ENCODE measurements at places on chromosomes 4 and X.
A peak's percentile ranks its signal among the peaks of the same experiment; 100 is the strongest.

GRCh38 chrX:115630204-115630603 is 69.2 kb downstream of the PLS3 start:
- no peak for DNase-seq

- DNase-seq = no peak
Observed at GRCh38 chr4:176044589-176044951, 21.1 kb upstream of the WDR17 start.

DNA sequence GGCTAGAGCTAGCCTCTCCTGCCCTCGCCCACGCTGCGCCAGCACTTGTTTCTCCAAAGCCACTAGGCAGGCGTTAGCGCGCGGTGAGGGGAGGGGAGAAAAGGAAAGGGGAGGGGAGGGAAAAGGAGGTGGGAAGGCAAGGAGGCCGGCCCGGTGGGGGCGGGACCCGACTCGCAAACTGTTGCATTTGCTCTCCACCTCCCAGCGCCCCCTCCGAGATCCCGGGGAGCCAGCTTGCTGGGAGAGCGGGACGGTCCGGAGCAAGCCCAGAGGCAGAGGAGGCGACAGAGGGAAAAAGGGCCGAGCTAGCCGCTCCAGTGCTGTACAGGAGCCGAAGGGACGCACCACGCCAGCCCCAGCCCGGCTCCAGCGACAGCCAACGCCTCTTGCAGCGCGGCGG is at the start of gene AR:
AR (plus strand) TSS at position 204 of the 400 bp plus-strand sequence. CDS start 1,126 bp downstream, outside the sequence.
- no peak for DNase-seq

- DNase-seq = no peak
Observed at GRCh38 chrX:153190381-153190780, 11.3 kb downstream of the MAGEA1 start.

DNA sequence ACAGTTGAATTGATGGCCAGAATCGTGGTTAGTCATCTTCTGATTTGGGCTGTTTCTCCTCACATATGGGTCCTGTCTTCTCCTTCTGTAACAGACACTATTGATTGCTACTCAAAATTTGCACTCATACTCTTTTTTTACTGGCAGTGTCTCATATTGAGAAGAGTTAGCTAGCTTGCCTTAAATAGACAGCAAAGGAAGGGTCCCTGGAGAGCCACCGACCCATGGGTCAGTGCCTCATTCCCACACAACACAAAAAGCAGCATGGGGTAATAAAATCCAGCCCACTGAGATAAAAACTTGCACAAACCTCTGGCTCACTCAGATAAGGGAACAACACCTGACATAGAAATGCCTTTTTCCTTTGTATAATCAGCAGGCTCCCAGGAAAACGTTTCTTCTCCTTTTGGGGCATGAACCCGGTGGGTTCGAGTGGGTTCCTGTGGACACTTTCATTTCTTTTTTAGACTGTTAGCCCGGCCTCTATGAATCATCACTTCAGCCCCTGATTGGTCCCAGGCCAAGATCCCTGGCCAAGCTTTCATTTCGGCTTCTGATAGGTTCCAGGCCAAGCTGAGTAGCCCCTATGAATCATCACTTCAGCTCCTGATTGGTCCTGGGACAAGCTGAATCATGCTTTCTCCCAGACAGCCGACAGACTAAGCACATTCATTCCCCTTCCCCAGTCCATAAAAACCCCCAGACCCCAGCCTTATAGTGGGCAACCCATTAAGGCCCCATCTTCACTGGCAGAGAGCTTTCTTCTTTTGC is 408.1 kb downstream of the DCAF12L2 start:
- peak; percentile 5 for DNase-seq

DNA sequence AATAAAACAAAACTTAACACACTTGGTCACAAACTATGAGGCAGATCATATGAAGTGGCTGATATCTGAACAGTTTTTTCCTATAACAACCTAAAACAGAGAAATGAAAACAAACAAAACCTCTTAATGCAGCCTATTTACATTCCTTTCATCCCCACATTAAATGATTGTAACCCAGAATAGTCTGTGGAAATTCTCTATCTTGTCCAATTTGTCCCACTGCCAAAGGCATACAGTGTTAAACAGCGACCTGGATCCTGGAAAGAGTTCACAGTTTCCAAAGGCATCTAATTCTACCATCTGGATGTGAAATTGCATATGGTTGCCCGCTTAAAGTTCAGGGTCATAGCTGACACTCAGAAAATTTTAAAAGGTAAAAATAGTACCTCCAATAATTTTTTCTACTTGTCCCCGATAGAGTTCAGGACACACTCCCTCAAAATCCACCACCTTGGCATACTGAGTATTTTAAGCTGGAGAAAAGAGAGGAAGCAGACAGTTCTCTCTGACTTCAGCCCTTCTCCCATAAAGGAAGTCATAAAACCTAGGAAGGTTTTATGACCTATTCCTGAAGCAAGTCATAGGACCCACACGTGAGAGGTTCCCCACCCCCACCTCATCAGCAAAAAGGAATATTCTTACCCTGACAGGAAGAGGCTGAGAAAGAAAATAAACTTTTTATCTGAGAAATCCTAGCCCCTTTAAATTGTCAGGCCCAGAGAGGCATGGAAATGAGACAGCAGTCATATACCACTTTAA is 270.2 kb downstream of the PAPSS1 start:
- no peak for DNase-seq

DNA sequence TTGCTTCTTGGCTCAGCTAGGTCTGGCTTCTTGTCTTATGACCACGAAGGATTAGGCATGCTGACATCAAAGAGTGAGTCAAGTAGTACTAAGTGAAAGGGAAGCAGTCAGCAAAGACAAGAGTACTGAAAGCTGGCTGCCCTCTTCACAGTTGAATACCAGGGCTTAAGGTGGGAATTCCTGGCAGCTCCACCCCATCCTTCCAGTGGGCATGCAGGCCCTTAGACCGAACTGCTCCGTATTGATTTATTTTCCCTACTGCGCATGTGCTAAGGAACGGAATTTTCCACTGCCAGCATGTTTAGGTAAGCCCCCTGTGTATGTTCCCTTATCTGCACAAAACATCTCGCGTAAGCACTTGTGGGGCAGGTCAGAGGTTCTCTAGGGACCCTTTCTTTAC is 2320.1 kb downstream of the ARAP2 start:
- DNase-seq = no peak

DNA sequence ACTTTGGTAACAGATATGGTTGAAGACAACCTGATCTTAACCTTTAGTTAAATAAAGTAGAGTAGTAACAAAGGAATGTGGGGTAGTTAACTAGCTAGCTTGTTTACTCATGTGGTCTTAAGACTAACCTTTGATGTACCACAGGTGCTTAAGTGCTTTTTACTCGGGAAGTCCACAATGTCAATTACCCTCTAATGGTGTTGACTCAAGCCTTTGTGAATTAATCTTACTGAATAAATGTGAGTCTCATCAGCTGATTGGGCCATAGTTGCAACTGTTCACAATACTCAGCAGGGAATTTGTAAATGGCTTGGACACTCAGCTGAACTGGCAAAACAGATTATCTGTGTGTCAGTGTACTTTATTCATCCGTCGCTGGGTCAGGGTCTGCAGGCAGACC is 119.0 kb upstream of the UGT8 start:
- no peak for DNase-seq

DNA sequence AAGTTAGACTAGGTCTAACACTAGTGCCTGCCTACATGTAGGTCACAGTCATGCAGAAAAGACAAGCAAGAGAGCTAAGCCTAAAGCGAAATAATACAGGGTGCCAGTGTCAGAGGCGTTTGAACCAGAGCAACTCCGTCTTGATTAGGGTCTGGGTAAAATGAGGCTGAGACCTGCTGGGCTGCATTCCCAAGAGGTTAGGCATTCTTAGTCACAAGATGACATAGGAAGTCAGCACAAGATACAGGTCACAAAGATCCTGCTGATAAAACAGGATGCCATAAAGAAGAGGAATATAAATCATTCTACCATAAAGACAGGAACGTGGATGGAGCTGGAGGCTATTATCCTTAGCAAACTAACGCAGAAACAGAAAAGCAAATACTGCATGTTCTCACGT is 120.9 kb downstream of the BEND2 start:
- DNase-seq = no peak

GRCh38 chr4:108425988-108426387 is 194.4 kb upstream of the RPL34 start:
- DNase-seq = no peak

DNA sequence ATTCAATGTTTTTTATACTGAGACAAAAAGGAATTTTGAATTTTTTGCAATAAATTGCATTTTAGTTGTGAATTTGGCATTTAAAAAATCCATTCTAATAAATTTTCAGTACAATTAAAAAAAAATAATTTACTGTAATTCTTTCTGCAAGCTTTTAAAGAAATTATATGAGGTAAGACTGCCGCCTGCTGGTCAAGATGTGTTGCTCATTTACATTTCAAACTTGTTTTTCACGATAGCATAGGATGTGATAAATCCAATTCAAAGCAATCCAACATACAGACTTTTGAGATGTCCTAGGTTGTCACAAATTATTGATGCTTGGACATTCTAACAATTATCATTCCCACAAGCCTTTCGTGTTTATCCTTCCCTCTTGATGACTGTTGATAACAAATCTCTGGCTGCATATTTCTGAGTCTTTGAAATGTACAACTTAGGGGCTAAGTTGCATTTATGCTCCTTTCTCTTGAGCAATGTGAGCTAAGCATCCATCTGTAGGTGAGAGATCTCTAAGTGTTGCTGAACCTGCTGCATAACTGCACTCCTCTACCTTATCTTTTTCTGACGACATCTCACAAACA is 21.7 kb upstream of the MFAP3L start:
- DNase-seq = peak; percentile 2

- peak; percentile 21 for DNase-seq
Observed at GRCh38 chrX:1205681-1206611, 6.5 kb downstream of the CRLF2 start.

GRCh38 chrX:94400488-94400887 is 726.5 kb downstream of the FAM133A start:
- no peak for DNase-seq

GRCh38 chrX:47500554-47500953 is 17.5 kb upstream of the ZNF41 start:
- DNase-seq = no peak

DNA sequence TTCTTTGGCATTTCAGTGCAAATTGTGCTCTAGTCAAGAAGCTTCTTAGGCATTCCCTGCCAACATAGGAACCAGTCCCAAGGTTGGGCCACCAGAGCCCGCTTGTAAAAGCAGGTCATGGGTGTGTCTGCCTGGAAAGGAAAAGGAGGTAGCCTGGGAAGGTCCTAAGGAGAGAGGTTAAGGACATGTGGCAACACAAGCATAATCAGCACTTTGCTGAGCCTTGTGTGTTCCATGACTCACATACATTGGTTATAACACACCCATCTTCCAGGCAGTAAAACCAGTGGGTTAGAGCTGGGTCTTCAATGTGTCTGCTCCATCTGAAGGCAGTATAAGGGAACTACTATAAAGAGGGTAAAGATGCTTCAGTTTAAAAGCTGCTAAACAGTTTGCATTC is 165.0 kb downstream of the FHIP1A start:
- no peak for DNase-seq

DNA sequence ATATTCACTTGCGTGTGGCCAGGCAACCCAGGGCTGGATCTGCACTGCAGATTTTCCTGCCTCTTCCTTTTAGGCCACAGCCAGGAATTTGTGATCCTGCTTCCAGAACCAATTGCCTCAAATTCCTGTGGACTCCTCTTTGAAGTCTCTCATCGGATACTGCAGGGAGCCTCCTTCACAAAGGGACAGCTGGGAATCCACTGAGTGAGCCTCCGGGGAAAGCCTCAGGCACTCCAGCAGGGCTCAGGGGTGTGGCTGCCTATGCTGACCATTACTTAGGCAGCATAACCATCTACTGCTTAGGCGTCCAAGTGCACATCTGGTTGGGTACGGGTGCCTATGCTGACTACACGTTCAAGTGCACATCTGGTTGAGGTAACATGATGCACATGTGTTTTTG is 321.5 kb downstream of the NLGN4X start:
- no peak for DNase-seq

DNA sequence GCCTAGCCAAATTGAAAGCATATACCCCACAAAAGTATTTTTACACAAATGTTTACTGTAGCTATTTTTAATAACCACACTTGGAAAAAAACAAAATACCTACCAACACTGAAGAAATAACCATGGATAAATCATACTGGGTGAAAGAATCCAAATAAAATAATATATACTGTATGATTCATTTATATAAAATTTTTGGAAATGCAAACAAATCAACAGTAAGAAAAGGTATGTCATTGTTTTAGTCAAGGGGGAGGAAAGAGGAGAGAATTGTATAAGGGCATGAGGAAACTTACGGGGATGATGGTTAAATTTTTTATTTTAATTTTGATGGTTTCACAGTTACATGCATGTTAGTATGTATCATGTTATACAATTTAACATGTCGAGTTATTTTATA is 557.8 kb downstream of the TECRL start:
- DNase-seq = no peak

GRCh38 chr4:150231107-150231770 is 153.0 kb downstream of the DCLK2 start:
- DNase-seq = no peak

GRCh38 chr4:161988946-161989345 is 174.9 kb downstream of the FSTL5 start:
- DNase-seq = no peak

DNA sequence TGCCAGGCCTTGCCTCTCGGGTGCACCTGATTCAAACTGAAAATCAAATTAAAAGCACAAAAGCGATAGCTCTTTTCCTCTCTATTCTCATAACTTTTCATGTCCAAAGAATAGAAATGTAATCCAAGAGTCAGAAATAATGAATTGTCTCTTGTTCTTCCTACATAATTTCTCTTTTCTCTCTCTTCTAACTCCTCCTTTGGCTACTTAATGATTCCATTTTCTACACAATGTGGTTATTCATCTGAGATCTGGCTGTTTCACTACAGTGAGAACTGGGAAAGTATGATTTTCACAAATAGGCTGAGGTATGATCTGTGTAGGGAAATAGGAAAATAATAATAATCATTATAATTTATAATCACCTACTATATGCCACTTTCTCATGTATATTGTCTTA is 703.5 kb downstream of the PDHA2 start:
- DNase-seq = no peak

GRCh38 chrX:45751156-45751555 is 550.5 kb upstream of the DIPK2B start:
- no peak for DNase-seq

GRCh38 chr4:122091836-122092405 is 60.2 kb upstream of the BLTP1 start:
- DNase-seq = no peak

DNA sequence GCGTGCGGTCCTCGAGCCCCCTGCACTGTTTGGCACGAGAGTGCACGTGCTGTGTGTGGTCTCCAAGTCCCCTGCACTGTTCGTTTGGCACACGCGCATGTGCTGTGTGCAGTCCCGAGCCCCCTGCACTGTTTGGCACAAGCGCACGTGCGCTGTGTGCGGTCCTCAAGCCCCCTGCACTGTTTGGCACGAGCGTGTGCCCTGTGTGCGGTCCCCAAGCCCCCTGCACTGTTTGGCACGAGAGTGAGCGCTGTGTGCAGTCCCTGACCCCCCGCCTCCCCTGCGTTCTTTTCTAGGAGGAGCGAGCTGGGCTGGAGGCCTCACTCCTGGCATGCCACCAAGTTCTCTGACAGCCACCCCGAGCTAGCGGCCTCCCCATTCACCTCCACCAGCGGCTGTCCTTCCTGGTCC is 76.5 kb upstream of the CLDN34 start:
- DNase-seq = no peak

Measured in CMK (cell line).